Frontal cortex (tissue), 4 donors: ENCODE measurements at places on chromosomes 13 and 19. TPM values are rescaled to one million over a fixed set of nuclear protein-coding genes. Genes with fewer than 3 reads are reported as not detected.

GRCh38 chr13:42524487-42525034 lies 49.4 kb upstream of the TNFSF11 start:
- DNase-seq: no peak

Gene MYO1F
- total RNA-seq: 1.6 TPM

DNA sequence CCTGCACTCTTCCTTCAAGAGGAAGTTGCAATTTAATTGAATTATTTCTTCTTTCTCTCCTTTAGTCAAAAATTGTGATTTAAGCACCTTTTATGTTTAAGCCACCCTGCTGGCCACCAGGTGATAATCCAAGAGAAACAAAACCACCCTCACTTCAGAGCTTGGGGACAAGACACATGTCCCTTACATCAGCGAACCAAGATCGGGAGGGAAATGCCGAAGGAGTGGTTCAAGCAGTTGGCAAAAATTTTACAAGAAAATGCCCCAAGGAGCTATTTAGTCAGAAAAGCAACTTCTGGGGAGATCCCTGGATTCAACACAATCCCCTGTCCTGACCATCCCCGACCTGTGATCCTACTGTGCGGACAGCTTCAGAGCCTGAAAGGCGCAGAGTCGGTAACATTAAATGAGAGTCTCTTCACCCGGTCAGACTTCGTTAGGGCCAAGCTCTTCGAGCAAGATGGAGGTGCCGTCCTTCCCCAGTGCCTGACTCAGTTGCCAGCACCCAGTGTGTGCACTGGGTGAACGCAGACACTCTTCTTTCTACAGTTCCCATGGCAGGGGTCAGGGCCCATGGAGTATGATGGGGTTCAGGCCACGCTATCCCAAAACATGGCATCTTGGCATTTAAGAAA lies 78.6 kb upstream of the TM9SF2 start:
- DNase-seq: no peak

DNA sequence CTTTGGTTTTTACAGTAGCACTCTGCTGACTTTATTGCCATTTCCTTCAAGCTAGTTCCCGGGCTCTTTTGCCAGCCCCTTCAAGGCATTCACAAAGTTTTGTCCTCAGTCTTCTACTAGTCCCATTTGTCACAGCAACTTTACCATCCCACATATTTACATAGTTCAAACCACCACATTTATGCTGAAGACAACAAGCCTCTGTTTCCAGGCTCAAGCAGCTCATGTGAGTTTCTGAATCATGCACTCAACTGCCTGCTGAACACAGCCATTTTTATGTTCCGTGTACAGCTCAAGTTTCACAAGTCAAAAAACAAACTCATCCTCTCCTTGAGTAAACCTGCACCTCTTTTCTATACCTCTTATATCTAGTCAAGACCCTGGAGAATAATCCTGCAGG lies 977.0 kb upstream of the SLC10A2 start:
- DNase-seq: no peak

DNA sequence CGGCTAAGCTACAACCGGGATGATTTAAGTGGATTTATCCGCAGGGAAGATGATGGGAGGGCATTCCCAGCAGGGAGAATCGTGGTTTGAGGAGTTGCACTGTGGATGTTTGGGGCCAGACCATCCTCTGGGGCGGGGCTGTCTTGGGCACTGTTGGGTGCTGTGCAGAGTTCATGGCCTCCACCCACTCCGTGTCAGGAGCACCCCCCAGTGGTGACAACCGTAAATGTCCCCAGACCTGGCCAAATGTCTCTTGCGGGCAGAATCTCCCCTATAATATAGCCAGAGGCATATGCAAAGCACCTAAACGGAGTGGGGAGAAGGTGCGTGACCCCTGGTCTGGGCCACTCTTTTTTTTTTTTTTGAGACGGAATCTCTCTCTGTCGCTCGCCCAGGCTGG lies 40.2 kb downstream of the SMIM24 start:
- no peak for DNase-seq

Gene TNNI3
- total RNA-seq: 0.41 TPM

DNA sequence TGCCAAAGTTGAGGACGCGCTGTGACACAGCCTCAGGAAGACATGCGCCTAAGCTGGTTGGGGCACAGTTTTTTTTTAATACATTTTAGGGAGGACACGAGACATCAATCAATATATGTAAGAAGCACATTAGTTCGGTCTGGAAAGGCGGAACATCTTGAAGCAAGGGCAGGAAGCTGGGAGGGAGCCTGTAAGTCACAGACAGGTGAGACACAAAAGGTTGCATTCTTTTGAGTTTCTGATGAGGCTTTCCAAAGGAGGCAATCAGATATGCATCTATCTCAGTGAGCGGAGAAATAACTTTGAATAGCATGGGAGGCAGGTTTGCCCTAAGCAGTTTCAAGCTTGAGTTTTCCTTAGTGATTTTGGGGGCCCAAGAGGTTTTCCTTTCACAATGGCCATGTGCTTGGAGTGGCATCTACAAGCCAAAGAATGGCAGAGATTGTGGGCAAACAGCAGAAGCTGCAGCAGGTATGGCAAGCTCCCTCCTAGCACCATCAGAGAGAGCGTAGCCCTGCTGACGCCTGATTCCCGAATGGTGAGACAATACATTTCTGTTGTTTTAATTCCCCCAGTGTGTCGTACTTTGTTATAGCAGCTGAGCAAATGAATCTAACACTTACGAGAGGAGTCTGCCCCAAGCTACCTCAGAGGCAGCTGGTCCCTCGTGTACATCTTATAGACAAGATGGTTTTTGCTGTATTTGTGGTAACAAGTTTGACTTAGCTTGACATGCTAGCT lies 99.5 kb upstream of the TMTC4 start:
- no peak for DNase-seq

Gene C13orf46
- total RNA-seq: under 0.01 TPM

- DNase-seq: no peak
Observed at GRCh38 chr19:10112895-10113591, 1.6 kb downstream of the P2RY11 start.

GRCh38 chr13:114112231-114112825 lies 20.1 kb downstream of the RASA3 start:
- no peak for DNase-seq

GRCh38 chr19:10660346-10660745 lies 6.2 kb downstream of the ILF3 start:
- no peak for DNase-seq

DNA sequence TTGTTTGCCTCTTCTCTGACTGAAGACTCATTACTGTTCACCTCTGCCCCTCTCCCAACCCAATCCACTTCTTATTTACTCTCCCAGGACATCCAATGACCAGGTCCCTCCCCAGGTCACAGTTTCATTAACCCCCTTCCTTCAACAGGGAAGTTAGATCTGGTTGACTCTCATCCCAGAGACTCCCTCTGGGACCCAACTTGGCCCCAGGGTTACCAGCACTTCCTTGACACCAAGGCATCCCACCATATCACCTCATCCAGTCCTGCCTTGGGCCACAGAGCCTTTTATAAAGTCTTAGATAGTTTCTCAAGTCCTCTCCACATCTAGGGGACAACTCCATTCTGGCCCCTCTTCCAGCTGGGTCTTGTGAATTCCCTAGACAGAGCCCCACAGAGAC lies 470.6 kb upstream of the TSHZ3 start:
- DNase-seq: no peak

GRCh38 chr13:21297447-21297846 lies 121.0 kb downstream of the MRPL57 start:
- no peak for DNase-seq

DNA sequence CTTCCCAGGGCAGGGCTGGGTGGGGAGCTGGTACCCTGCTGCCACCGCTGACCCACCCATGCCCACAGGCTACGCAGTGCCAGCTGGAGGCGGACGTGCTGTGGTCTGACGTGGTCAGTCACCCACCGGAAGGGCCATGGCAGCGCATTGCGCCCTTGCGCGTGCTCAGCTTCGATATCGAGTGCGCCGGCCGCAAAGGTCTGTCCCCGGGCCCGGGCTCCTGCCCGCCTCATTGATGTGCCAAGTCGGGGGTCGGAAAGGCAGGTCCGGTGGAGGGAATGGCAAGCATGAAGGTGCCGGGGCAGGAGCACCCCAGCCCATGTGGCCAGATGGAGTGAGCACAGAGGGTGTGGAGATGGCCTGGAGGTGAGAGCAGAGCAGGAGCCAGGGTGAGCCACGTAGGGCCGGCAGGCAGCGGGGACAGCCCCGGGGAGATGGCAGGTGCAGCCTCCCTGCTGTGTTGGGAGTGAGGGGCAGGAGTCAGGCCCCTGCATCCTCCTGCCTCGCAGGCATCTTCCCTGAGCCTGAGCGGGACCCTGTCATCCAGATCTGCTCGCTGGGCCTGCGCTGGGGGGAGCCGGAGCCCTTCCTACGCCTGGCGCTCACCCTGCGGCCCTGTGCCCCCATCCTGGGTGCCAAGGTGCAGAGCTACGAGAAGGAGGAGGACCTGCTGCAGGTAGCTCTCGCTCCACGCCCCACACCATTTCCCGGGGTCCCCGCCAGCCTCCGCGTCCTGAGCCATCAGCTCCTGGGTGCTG lies 16.0 kb upstream of the SPIB start:
- no peak for DNase-seq

Gene KL
- 2.0 TPM for total RNA-seq

- DNase-seq: no peak
Observed at GRCh38 chr19:55339889-55340783, 460 bp downstream of the KMT5C start.

Gene ADGRL1
- total RNA-seq: 41.6 TPM

GRCh38 chr13:82011355-82011754 lies 1670.4 kb upstream of the SPRY2 start:
- no peak for DNase-seq

DNA sequence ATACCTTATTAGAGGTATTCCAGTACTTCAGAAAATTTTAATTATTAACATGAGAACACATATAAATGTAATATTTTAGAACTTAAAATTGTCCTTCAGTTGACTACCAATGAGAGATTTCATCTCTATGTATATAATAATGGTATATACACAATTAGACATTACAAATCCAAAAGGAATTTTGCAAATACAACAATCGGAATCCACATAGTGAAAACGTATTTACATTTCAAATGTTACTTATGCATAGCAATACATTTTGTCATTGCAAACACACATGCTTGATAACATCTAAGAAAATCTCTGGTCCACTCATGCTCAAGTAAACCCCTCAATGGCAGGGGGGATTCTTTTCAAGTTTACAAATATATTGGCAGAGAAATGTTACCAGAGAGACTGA lies 2345.2 kb downstream of the PCDH9 start:
- DNase-seq: no peak

Gene RHPN2
- 1.6 TPM for total RNA-seq

Gene MBD3L4
- not detected for total RNA-seq

DNA sequence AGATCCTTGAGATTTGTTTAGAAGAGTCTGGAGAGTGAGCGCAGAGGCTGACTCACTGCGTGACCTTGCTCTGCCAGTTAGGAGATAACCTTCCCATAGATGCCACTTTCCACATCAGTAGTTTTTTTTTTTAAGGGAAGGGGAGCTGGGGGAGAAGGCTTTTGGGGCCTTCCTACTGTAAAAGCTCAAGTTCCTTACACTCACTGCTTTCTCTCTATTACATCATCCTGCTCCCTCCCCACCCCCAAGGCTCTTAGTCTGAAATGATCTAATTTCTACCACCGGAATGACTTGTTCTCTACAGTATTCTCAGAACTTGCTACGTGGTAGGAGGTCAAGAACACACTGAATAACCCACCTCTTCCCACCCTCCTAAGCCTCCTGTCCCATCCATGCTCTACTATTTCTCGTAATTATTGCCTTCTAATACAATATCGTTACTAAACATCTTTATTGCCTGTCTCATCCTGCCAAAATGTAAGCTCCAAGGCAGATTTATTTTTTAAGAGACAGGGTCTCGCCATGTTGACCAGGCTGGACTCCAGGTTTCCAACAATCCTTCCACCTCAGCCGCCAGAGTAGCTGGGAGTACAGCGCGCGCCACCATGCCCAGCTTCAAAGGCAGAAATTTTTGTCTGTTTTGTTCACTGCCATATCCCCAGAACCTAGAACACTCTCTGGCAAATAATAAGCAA lies 1.2 kb downstream of the LONP1 start:
- no peak for DNase-seq

Gene C19orf47
- total RNA-seq: 9.8 TPM

DNA sequence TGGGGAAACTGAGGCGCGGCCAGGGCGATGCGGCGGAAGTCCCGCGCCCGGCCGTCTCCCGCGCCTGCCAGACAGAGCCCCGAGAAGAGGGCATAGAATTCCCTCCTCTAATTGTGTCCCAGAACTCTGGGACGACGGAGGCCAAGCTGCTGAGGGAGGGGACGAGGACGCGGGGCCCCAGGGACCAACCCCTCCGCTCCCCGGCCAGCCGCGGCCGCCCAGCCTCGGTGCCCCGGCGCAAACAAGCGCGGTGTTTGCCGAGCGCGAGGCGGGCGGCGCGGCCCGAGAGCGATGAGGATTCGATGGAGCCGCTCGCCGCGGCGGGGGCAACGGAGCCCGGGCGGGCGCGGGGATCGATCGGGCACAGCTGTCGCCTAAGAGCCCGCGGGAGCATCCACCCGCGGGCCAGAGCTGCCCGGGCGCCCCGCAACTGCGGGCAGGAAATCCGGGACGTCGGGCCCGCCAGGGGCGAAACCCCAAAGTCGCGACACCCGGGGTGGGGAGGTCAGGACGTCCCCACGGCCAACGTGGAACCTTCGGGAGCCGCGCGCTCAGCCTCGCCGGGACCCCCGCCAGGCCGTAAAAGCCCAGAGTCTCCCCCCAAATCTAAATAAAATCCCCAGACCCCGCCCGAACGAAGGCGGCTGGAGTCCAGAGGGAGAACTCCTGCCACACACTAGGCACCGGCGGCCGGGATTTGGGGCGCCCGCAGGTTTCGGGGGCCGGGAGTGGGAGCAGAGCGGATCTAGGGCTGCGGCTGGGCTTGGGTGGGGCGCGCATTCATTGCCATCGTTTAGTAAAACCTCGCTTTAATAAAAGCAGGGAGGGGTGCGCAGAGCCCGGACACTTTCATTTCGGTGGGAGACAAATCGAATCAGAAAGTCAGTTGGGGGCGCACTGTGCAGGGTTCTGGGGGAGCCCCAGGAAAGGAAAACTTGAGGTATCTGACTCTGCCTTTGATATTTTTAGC lies 3.6 kb upstream of the ONECUT3 start:
- DNase-seq: no peak

GRCh38 chr13:73995736-73996135 lies 138.5 kb downstream of the KLF12 start:
- DNase-seq: no peak

- no peak for DNase-seq
Observed at GRCh38 chr13:34623331-34623730, 318.7 kb upstream of the NBEA start.

Gene PTPRS
- total RNA-seq: 181 TPM

DNA sequence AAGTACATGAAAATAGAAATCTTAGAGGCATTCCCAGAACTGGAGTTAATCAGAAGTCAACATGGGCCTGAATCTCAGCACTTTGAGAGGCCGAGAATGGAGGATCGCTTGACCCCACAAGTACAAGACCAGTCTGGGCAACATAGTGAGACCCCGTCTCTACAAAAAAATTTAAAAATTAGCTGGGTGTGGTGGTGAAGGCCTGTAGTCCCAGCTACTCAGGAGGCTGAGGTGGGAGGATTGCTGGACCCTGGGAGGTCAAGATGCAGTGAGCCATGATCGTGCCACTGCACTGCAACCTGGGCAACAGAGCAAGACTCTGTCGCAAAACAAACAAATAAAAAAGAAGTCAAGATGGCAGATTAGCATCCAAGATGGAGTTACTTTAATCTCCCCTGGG lies 8.5 kb downstream of the IFNL2 start:
- no peak for DNase-seq

Gene IRF3
- total RNA-seq: 10.2 TPM

GRCh38 chr19:40954573-40954972 lies 36.5 kb upstream of the CYP2B6 start:
- DNase-seq: no peak

Gene METTL21C
- 0.41 TPM for total RNA-seq

Gene TMPRSS9
- 0.41 TPM for total RNA-seq
